B cell (primary cell): ENCODE measurements at places on chromosomes 4 and X. TPM values are rescaled to one million over a fixed set of nuclear protein-coding genes. Genes with fewer than 3 reads are reported as not detected.

GRCh38 chrX:76920607-76921006, 493.1 kb downstream of the MAGEE1 start:
- H3K4me1 ChIP-seq: no peaks in the 10 kb centered on the region
- no peak overlapping the region for H3K27ac ChIP-seq
- no peaks in the 10 kb centered on the region for H3K36me3 ChIP-seq
- DNase-seq: no peak

GRCh38 chr4:174524242-174524641, 2.0 kb upstream of the HPGD start:
- peaks cover 13% of the 10 kb centered on the region for H3K4me1 ChIP-seq
- no peak for DNase-seq
- no peaks in the 10 kb centered on the region for H3K27me3 ChIP-seq
- H3K36me3 ChIP-seq: no peaks in the 10 kb centered on the region

DNA sequence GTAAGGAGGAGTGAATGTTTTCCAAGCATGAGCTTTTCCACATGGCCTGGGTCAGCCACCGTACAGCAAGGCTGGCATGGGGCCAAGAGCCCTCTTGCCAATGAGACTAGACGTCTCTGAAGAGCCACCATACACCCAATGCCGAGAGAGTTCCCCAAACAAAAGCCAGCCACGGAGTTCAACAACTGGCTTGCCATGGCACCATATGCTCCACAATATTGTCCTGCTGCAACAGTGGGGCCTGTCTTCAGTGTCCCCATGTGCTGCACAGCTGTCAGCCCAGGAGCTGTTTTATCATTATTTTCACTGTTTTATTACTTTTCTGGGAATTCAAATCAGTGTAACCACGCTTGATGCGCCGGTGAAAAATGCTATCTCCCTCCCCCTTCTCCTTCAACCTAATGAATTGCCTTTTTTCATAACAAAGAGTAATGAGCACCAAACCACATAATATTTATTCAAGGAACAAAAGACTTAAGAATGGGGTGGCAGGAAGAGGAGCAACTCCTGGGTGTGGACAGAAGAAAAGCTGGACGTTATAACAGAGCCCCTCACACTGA, 18.4 kb downstream of the MAML3 start:
- H3K4me1 ChIP-seq: no peaks in the 10 kb centered on the region
- DNase-seq: no peak
- H3K4me3 ChIP-seq: no peak overlapping the region

DNA sequence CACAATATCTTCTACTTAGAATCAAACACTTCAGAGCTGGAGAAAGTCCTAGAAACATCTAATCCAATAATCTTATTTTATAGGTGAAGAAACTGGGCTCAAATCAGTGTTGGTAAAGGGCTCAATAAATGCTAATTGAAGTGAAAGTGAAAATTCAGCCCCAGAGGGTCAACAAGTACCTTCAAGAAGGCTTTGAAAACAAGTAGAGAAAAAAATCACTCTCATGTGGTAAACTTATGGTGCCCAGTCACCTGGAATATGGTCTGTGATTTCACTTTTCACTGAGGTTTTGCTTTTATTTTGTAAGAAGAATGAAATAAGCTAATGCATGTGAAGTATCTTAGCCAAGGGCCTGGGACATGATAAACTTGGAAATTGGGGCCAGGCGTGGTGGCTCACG, 29.1 kb upstream of the EIF4E start:
- DNase-seq: no peak
- H3K27me3 ChIP-seq: no peaks in the 10 kb centered on the region
- no peaks in the 10 kb centered on the region for H3K36me3 ChIP-seq
- no peak overlapping the region for H3K4me3 ChIP-seq

DNA sequence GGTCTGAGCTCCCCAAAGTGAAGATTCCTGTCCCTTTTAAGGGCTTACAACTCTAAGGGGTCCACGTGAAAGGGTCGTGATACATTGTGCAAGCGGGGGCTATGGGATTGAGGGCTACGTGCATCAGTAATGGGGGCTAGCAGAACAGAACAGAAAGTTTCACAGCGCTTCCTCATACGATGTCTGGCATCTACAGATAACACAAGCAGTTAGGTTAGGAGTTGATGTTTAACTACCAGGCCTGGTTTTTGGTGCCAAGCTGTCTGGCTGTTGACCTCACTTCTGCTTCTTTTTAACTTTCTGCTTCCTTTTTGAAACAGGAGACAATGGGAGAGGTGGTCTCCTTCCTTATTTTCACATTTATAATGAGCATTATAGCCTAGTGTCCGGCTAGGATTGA, 368.6 kb upstream of the CXorf51A start:
- H3K36me3 ChIP-seq: no peaks in the 10 kb centered on the region
- no peaks in the 10 kb centered on the region for H3K27me3 ChIP-seq
- no peaks in the 10 kb centered on the region for H3K4me1 ChIP-seq
- no peak overlapping the region for H3K4me3 ChIP-seq

Gene FANCB
- 3.9 and 7.6 TPM in 2 replicates for total RNA-seq

Gene S100G
- not detected in 2 replicates for total RNA-seq

- no peaks in the 10 kb centered on the region for H3K36me3 ChIP-seq
- no peak overlapping the region for H3K27ac ChIP-seq
- no peaks in the 10 kb centered on the region for H3K27me3 ChIP-seq
- H3K4me1 ChIP-seq: no peaks in the 10 kb centered on the region
Measured at GRCh38 chr4:144709159-144709558, 63.2 kb downstream of the HHIP start.

DNA sequence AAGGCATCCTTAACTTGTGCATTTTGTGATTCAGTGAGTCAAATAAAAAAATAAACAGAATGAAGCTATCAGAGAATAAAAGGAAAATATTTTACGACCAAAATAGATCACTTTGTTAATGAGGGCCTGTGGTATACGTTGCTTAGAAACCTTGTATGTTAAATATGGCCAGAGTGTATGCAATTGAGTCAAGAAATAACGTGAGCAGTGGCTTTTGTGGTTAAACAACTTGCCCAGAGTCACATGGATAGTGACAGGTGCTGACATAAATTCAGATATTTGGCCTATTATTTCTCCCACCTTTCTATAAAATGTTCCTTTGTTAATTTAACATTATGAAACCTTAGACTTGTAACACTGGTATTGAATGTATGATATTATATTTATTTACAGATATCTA, 393.4 kb downstream of the PABPC4L start:
- H3K4me1 ChIP-seq: no peaks in the 10 kb centered on the region
- H3K27me3 ChIP-seq: no peaks in the 10 kb centered on the region
- no peak overlapping the region for H3K4me3 ChIP-seq
- no peak for DNase-seq

GRCh38 chrX:96435378-96436035, 249.1 kb upstream of the DIAPH2 start:
- no peak for DNase-seq
- no peak overlapping the region for H3K27ac ChIP-seq
- H3K36me3 ChIP-seq: no peaks in the 10 kb centered on the region
- H3K27me3 ChIP-seq: no peaks in the 10 kb centered on the region

DNA sequence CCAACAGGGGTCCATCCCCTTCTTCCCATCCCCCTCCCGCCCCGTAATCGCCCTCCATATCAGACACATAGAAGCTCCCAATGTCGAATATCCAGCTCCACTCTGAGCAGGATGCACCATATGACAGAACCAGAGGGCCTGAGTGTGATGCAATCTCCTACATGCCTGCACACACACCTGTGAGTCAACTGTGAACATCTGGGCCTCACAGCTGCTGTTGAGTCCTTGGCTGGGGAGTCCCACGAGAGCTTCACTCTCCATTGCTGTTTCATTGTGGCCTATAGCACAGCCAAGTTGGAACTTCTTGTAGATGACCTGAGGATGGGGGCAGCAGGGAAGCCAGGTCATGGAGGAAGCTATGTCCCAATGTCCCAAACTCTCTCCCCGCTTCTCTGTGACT, 8.2 kb downstream of the SLC38A5 start:
- no peaks in the 10 kb centered on the region for H3K36me3 ChIP-seq
- H3K27ac ChIP-seq: no peak overlapping the region
- no peak for DNase-seq
- no peaks in the 10 kb centered on the region for H3K4me1 ChIP-seq
- no peak overlapping the region for H3K4me3 ChIP-seq

Gene RTL9
- total RNA-seq: not detected in 2 replicates

DNA sequence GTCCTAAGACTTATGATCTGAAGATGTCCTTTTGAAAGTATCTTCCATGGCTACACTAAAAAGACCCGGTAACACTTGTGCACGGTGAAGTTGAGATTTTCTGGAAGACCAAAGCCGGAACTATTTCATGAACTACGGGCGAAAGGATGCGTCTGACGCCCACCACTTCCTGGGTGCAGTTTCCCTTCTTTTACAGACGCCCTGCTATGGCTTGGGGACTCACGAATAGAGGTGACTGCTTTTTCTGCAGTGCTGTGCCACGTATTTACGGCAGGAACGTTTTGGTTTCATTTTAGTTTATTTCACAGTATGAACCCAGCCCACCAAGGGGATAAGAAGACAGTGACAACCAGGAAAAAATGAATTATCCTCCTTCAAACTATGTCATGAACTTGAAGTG, 180.4 kb downstream of the AFAP1 start:
- no peaks in the 10 kb centered on the region for H3K4me1 ChIP-seq
- no peaks in the 10 kb centered on the region for H3K36me3 ChIP-seq
- H3K27ac ChIP-seq: no peak overlapping the region
- H3K27me3 ChIP-seq: no peaks in the 10 kb centered on the region
- no peak overlapping the region for H3K4me3 ChIP-seq

DNA sequence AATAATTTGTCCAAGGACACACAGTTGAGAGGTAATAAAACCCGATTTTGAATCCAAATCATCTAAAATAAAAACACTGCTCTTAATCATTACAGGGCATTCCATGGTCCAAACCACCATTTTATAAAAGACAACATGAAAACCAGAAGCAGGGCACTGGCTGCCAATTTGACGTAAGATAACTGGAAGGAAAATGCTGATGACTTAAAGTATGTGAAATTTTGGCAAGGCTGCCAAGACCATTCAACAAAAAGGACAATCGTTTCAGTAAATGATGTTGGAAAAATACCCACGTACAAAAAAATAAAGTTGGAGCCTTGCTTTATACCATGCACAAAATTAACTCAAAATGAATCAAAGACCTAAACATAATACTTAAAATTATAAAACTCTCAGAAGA, 344.4 kb downstream of the RAPGEF2 start:
- no peaks in the 10 kb centered on the region for H3K36me3 ChIP-seq
- no peaks in the 10 kb centered on the region for H3K27me3 ChIP-seq
- no peak overlapping the region for H3K27ac ChIP-seq

Gene DCLK2
- total RNA-seq: 2.4 and 3.3 TPM in 2 replicates
